A172 (cell line): ENCODE measurements at places on chromosomes 2 and 18. TPM values are rescaled to one million over a fixed set of nuclear protein-coding genes. Genes with fewer than 3 reads are reported as not detected.

The CPS1 gene
- 28.8 and 50.7 TPM in 2 replicates for total RNA-seq

The CHRNG gene
- not detected in 2 replicates for total RNA-seq

The ABI2 gene
- 57.9 and 64.0 TPM in 2 replicates for total RNA-seq

The KCNG2 gene
- not detected in 2 replicates for total RNA-seq

The AGAP1 gene
- 13.9 and 14.7 TPM in 2 replicates for total RNA-seq

GRCh38 chr2:75517547-75518230, 43.0 kb downstream of the EVA1A start:
- DNase-seq, result no peak

GRCh38 chr18:77052983-77053309, 79.6 kb downstream of the MBP start:
- DNase-seq, result no peak

DNA sequence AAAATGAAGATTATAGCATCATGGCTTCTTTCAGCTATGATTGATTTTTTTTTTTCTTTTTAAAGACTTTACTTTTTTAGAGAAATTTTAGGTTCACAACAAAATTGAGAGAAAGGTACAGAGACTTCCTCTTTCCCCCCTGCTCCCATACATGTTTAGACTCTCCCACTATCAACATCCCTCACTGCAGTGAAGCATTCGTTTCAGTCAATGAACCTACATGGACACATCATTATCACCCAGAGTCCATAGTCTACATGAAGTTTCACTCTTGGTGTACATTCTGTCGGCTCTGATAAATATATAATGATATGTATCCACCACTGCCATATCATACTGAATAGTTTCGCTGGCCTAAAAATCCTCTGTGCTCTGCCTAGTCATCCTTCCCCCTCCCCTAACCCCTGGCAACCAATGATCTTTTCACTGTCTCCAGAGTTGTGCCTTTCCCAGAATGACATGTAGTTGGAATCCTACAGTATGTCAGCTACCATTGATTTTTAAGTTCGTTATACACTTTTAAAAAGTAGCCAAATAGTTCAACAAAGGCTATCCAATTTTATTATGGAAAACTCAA, 86.8 kb downstream of the GPD2 start:
- no peak for DNase-seq

- DNase-seq, result no peak
These were observed 59.6 kb upstream of the CREB1 start for GRCh38 chr2:207469943-207470729.
